Stomach (tissue), 19 donors: ENCODE measurements at places on chromosomes 2 and 18. TPM values are rescaled to one million over a fixed set of nuclear protein-coding genes. Genes with fewer than 3 reads are reported as not detected.

GRCh38 chr2:69635432-69635831 lies 8.1 kb downstream of the AAK1 start:
- no peaks in the 10 kb centered on the region for H3K27me3 ChIP-seq
- H3K27ac ChIP-seq = no peak overlapping the region
- peaks cover 22% of the 10 kb centered on the region for H3K36me3 ChIP-seq
- no peak for DNase-seq
- H3K4me3 ChIP-seq = no peak overlapping the region
- H3K4me1 ChIP-seq = peaks cover 74% of the 10 kb centered on the region

DNA sequence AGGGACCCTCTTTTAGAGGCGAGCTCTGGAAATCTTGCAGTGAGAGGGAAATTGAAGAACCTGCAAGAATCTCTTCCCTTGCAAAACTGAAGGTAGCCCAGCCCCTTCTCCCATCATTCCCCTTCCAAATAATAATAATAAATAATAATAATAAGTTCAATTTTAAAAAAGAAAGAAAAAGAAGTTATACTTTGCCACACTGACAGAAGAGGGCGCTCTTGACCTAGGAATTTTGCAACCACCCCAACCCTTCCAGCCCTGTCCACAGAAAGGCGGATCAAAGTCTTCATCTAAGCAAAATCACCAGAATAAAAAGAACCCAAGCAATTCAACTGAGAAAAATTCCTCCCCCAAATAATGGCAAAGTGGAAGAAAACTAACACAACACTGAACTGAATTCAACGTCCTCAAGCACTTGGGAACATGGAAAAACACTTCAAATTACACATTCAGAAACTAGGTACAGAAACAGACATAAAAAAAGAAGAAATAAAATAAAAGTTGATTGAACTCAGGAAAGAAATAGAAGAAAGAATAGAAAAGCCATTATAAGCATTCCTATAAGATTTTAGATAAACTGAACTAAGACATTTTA lies 98.9 kb upstream of the GLS start:
- no peaks in the 10 kb centered on the region for H3K4me1 ChIP-seq
- H3K27me3 ChIP-seq = no peaks in the 10 kb centered on the region
- DNase-seq = peak; percentile 84
- no peak overlapping the region for H3K4me3 ChIP-seq

DNA sequence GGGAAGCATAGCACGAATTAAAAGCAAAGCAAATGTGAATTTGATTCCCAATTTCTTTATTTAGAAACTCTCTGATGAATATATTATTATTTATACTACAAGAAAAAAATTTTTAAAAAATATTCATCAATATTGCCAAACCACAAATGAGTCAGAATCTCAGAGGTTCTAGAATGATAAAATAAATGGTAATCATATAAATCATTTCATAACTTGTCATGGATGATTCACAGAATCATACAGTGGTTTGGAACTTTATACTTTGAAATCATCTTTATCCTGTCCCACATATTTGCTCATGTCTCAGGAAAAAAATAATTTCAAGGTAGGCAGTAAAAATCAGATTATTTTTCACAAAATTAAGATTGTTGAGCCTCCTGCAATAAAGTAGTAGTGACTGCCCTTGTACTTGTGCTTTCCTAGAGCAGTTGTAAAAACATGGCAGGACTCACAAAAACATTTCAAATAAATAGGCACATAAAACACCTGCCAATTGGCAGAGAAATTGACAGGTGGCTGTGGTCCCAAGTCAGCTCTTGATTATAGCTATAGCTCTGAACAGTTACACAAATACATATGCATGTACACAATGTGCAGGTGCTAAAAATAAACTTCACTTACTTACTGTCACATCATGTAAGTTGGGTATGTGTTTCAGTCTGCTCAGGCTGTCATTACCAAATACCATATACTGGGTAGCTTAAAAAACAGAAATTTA lies 273.9 kb upstream of the SESTD1 start:
- H3K4me1 ChIP-seq = no peaks in the 10 kb centered on the region
- no peak for DNase-seq
- no peak overlapping the region for H3K4me3 ChIP-seq
- no peak overlapping the region for H3K27ac ChIP-seq
- no peaks in the 10 kb centered on the region for H3K27me3 ChIP-seq

DNA sequence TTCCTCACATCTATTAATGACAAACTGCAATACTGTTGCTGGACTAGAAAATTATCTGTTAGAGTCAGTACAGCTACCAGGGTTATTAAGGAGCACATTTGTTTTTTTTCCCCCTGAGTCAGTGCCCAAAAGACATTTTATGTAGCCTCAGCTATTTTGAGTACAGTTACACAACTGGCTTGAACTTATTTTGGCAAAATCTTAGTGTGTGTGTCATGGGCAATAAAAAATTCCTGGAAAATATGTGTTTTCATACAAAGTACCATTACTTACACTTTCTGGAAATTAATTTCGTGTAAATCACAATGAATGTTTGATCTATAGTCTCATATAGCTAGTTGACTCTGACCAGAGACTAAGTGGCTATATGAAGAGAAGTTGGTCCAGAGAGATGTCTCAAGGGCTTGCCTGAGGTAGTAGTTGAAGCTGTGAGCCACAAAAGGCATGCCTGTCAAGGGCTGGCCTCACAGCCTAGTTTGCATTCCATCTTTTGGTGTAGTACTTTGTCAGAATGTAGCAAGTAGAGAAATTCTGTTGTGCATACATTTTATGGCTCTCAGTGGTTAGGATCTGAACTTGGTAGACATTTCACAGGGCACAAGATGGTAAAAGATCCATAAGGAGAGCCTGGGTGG lies 283.4 kb downstream of the MTX2 start:
- H3K36me3 ChIP-seq = no peaks in the 10 kb centered on the region
- no peak overlapping the region for H3K4me3 ChIP-seq
- peak overlapping the region; percentile 80 for H3K27ac ChIP-seq
- DNase-seq = peak; percentile 56

GRCh38 chr2:41621095-41621494 lies 426.7 kb upstream of the PKDCC start:
- no peaks in the 10 kb centered on the region for H3K27me3 ChIP-seq
- H3K4me3 ChIP-seq = no peak overlapping the region
- H3K4me1 ChIP-seq = no peaks in the 10 kb centered on the region
- DNase-seq = no peak
- H3K36me3 ChIP-seq = no peaks in the 10 kb centered on the region

- peaks cover 100% of the 10 kb centered on the region for H3K36me3 ChIP-seq
- H3K27ac ChIP-seq = no peak overlapping the region
- H3K27me3 ChIP-seq = no peaks in the 10 kb centered on the region
These were observed 47.2 kb downstream of the WDR33 start for GRCh38 chr2:127763776-127764175.

- no peaks in the 10 kb centered on the region for H3K36me3 ChIP-seq
- no peak for DNase-seq
- peaks cover 57% of the 10 kb centered on the region for H3K4me1 ChIP-seq
These were observed 24.3 kb downstream of the NCOA1 start for GRCh38 chr2:24515335-24515734.

DNA sequence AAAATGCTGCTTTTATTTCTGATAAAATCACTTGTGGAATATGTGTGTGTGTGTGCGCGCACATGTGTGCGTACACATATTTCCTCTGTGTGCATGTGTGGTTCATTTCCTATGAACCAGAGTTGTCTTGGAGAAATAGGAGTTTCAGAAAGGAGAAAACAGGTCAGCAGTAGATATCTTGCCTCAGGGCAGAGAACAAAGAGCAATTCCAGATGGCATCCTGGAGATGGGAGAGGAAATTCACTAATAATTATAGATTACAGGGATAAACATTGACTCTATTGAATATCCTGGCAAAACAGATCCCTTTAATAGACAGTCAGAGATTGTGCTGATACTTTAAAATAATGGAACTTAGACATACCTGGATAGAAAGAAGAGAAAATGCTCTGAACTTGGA lies 298.0 kb downstream of the TRIB2 start:
- H3K27ac ChIP-seq = no peak overlapping the region
- H3K4me1 ChIP-seq = no peaks in the 10 kb centered on the region
- no peak overlapping the region for H3K4me3 ChIP-seq
- H3K36me3 ChIP-seq = no peaks in the 10 kb centered on the region

DNA sequence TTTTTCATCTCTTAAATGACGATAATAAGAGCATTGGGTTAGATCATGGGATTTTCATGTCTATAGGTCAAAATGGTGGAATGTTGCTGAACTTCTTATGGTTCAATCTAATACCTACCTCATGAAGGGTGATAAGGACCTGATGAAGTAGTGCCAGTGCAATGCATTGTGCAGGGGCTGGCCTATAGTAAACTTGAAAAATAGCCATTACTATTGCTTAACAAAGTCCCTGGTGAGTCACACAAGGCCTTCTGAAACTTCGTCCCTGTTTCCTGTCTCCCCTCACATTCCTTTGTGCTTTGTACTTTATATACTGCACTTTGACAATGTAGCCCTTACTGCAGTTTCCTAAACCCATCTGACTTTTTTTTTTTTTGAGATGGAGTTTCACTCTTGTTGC lies 515.9 kb downstream of the SLC4A3 start:
- no peaks in the 10 kb centered on the region for H3K36me3 ChIP-seq
- no peak overlapping the region for H3K4me3 ChIP-seq
- H3K27me3 ChIP-seq = no peaks in the 10 kb centered on the region
- no peak overlapping the region for H3K27ac ChIP-seq
- no peaks in the 10 kb centered on the region for H3K4me1 ChIP-seq

DNA sequence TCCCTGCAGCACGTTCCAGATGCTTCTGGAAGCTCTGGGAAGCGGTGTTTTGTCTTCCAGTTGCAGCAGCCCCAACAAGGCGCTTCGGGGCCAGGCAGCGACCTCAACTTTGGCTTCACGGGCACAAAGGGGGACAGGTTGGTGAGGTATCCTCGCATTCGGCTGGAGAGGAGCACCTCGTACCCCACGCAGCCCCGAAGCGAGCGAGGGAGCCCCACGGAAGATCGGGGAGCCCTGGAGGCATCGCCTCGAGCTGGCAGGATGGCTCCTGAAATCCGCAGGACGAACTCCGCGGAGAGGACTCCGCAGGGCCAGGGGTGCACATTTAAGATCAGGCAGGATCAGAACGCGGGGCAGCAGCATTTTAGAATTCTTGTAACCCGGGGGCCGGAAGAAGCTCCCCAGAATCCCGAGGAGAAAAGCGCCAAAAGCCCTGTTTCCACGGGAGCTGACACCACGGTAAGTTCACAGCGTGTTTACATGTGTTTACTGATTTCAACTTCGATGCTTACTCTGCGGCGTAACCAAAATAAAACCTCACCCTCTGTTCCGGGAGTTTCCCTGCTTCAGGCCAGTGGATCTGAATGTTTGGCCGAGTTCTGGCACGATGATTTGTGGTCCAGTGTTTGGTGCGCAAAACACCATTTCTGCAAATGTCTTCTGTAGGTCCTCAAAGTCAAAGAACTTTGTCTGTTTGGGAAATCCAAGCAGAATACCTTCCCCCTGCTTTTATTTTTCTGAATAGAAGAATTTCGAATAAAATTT lies 212.5 kb downstream of the NEDD4L start:
- no peaks in the 10 kb centered on the region for H3K27me3 ChIP-seq
- peak overlapping the region; percentile 54 for H3K27ac ChIP-seq
- peaks cover 19% of the 10 kb centered on the region for H3K36me3 ChIP-seq
- H3K4me3 ChIP-seq = no peak overlapping the region

GRCh38 chr2:86499326-86499725 lies 58.2 kb downstream of the KDM3A start:
- no peak overlapping the region for H3K27ac ChIP-seq
- H3K4me3 ChIP-seq = no peak overlapping the region
- no peaks in the 10 kb centered on the region for H3K27me3 ChIP-seq
- DNase-seq = no peak

DNA sequence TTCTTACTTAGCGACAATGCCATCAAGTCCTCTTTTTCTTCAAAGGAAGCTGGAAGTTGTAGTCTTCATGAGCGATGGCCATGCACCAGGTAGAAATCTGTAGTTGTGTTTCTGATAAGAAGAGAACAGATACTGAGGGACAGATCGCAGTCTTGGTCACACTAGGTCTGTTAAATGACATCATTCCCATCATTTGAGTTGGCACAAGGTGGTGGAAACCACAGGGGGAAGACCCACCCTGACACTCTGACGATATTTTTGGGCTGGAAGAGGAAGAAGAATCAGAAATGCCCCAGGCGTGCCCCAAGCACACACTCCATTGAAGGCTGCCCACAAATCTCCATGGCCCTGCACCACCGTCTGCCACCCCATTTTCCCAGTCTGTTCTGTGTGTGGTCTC lies 89.0 kb upstream of the BOD1L2 start:
- H3K27ac ChIP-seq = no peak overlapping the region
- no peaks in the 10 kb centered on the region for H3K36me3 ChIP-seq
- DNase-seq = no peak
- no peaks in the 10 kb centered on the region for H3K4me1 ChIP-seq
- no peaks in the 10 kb centered on the region for H3K27me3 ChIP-seq

- no peaks in the 10 kb centered on the region for H3K4me1 ChIP-seq
- DNase-seq = no peak
- H3K4me3 ChIP-seq = no peak overlapping the region
- H3K36me3 ChIP-seq = no peaks in the 10 kb centered on the region
- no peak overlapping the region for H3K27ac ChIP-seq
These were observed 24.5 kb upstream of the MYO1B start for GRCh38 chr2:191220671-191221070.

DNA sequence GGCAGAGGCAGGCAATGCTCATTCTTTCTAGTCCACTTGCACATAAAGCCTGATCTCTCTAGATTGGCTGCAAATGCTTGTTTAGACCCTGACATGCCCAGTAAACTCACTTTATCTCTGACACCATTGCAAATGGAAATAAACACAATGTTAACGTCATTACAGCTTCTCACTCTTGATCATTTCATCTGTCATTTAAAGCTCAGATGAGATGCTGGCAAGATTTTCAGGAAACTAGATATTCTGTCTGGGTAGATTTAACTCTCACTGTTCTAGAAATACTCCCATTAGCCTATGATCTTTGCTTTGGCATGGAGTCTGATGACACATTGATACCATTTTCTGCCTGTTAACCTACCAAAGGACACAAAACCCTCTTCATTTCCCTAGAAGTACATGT lies 320.7 kb upstream of the HNRNPA3 start:
- no peaks in the 10 kb centered on the region for H3K27me3 ChIP-seq
- H3K27ac ChIP-seq = no peak overlapping the region
- no peaks in the 10 kb centered on the region for H3K36me3 ChIP-seq

GRCh38 chr18:61628085-61628484 lies 264.7 kb downstream of the RNF152 start:
- no peak for DNase-seq
- no peak overlapping the region for H3K27ac ChIP-seq
- H3K36me3 ChIP-seq = no peaks in the 10 kb centered on the region
- H3K4me1 ChIP-seq = no peaks in the 10 kb centered on the region
- no peaks in the 10 kb centered on the region for H3K27me3 ChIP-seq

DNA sequence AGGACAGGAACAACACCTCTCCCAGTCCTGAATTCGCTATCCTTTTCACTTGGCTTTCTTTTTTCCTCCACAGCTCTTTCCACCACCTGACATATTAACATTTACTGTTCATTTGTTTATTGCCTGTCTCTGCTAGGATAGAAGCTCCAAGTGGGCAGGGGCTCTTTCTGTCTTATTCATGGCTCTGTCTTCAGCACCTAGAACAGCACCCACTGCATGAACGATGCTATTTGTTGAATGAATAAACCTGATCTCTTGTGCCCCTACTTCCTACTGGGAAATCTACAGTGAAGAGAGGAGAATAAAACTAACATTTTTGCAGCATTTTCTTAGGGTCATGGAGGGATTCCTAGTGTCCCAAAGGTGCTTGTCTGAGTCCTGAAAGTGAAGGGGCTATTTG lies 24.4 kb upstream of the GAREM2 start:
- H3K27me3 ChIP-seq = no peaks in the 10 kb centered on the region
- H3K4me1 ChIP-seq = peaks cover 22% of the 10 kb centered on the region
- H3K36me3 ChIP-seq = no peaks in the 10 kb centered on the region
- no peak for DNase-seq

The CYP1B1 gene
- total RNA-seq = 141 TPM

The TMEM185B gene
- 13.6 TPM for total RNA-seq

The C2orf80 gene
- not detected for total RNA-seq

The MTLN gene
- total RNA-seq = 426 TPM
